Activated B cell treated with CpG ODN at 0.5 μM for 24 hours (primary cell): ENCODE measurements at places on chromosomes 5 and 9. TPM values are rescaled to one million over a fixed set of nuclear protein-coding genes. Genes with fewer than 3 reads are reported as not detected.

The FOXI1 gene
- not detected in 2 replicates for total RNA-seq

The PRLR gene
- total RNA-seq, result 2.3 and 3.7 TPM in 2 replicates

- DNase-seq, result no peak
Measured at GRCh38 chr9:95028853-95029219, 288.7 kb downstream of the FANCC start.

- DNase-seq, result no peak
Measured at GRCh38 chr5:62413711-62414110, 1.1 kb downstream of the IPO11 start.

- DNase-seq, result no peak
Measured at GRCh38 chr5:68070591-68071281, 144.8 kb upstream of the PIK3R1 start.

GRCh38 chr9:133396952-133397351 lies 20.8 kb downstream of the STKLD1 start:
- DNase-seq, result no peak
